ENCODE measurements at places on chromosomes 3 and 15.

GRCh38 chr15:42737529-42738328, 801 bp upstream of the CDAN1 start:
- DNase-seq: no peak

GRCh38 chr3:42511201-42511600, 8.8 kb downstream of the VIPR1 start:
- DNase-seq: no peak

DNA sequence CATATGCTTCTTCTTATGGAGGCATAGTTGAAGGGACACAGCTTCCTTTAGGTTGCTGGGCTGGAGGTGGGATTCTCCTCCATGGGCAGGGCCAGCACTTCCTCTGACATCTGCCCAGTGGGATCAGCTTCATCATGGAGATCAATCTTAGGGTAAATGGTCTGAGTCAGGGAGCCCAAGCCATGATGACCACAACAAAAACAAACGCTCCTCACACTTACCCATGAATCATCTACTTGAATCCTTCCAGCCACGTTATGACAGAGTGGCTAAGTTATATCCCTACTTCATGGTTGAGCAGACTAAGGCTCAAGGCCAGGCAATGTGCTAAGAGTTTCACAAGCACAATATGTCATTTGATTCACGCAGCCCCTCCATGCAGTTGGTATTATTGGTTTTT, 87.2 kb upstream of the NMNAT3 start:
- DNase-seq: peak; percentile 89

DNA sequence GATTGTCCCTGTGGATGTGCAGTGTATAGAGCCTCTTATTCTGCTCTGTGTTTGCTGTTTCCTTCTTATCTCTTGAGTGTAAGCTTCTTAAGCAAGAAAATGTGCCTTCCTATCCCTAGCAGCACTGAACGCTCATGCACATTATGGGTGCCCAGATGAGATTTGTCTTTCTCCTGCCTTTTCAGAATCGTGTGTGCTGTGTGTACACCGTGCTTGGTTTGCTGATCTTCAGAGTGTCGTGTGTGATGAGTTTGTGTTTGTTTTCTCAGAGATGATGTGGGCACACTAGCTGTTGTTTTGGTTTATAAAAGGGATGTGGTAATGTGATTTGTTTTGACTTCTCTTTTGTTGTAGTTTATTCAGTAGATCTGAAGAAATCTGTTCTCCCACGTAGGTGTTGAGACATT, 19.7 kb downstream of the GPR171 start:
- DNase-seq: no peak

GRCh38 chr3:177135841-177136492, 61.3 kb downstream of the TBL1XR1 start:
- DNase-seq: no peak

- DNase-seq: no peak
These were observed 11.1 kb upstream of the ROPN1B start for GRCh38 chr3:125957674-125958510.

DNA sequence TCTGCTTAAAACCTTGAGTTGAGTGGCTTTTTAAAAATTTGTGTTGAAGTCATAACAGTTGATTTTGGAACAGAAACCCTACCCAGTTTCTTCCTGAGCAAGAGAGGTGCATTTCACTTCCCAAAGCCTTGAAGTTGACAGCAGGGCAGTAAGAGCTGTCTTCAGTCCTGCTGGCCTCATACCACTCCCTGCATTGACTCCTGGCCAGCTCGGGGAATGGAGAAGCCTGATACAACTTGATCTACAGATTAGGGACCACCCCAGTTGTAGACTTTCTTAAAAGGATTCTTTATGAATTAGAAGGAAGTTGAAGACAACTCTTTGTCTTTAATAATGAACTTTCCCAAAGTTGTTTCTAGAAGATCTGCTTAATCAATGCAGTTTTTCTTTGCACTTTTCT, 90.6 kb upstream of the FLNB start:
- DNase-seq: no peak

DNA sequence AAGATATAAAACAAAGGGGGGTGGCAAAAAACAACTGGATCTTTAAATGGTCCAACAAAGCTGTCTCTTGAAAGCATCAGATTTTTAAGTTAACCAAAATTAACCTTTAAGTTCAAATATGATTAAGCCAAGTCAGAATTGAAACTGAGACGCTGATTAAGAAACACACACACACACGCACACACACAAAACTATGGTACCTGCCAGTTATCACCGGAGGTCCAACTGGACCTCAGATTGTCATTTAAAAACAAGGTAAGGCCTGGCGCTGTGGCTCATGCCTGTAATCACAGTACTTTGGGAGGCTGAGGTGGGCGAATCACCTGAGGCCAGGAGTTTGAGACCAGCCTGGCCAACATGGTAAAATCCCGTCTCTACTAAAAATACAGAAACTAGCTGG, 10.4 kb downstream of the ARF4 start:
- DNase-seq: no peak

DNA sequence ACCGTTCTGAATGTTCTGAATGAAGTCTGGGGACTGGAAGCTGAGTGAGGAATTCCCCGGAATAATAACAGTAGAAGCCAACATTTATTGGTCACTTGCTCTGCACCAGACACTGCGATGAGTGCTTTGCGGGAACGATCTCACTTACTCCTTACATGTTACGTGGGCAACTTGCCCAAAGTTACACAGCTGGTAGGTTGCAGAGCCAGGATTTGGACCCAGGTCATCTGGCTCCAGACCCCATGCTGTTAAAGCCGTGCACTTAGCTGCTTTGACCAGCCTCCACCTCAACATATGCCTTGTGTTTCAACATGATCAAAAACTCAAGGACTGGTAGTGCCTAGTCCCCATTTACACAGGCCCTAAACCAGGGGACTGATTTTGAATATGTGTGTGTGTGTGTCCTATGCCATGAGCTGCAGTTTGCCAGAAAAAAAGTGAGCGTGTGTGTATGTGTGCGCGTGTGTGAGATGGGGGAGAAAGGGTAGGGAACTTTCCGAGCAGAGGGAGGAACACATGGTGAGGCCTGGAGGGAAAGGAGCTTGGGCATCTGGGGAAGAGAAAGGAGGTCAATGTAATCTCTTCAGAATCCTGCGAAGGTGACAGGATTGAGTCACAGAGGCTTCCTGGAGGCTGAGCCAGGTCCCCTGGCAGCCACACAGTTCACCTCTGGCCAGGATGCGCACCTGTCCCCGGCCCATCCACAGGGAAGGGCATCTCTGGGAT, 28.9 kb downstream of the LINGO1 start:
- DNase-seq: no peak

DNA sequence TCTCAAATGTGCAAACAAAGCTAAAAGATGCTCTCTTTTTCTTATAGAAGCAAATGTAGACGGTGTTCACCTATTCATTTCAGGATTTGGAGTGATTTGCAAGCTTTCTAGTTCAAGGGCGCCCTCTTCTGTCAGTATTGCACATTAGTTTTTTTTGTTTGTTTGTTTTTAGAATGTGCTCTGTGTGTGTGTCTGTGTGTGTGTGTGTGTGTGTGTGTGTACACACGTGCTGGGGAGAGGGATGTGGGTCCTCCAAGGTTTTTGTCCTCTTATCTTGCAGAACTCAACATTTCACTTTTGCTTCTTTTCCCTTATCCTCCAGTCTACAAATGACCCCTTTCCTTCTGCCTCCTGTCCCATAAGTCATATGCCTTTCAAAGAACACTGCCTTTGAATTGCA, 23.5 kb downstream of the DNAH1 start:
- peak; percentile 62 for DNase-seq

GRCh38 chr3:183769453-183769852, 55.9 kb downstream of the MAP6D1 start:
- no peak for DNase-seq

DNA sequence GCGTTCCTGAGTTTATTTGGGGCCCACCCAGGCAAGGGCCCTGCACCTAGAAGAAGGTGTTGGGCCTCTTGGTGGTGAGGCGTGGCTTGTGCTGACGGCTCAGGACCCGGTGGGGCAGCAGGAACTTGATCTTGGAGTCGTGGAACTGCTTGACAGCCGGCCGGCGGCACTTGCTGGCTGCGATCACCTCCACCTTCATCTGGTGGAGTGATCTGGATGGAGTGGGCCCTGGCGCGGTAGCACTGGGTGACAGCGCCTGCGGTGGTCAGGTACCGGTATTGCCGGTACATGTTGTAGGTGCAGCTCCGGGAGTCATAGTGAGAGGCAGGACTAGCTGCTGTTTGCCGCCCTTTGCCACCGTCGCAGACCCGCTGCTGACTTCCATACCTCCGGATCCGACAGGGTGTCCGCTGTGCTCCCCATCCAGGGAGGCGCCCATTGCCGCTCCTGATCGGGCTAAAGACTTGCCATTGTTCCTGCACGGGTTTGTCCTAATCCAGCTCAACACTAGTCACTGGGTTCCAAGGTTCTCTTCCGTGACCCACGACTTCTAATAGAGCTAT, 136.8 kb downstream of the ANO10 start:
- DNase-seq: no peak

- no peak for DNase-seq
These were observed 101.6 kb upstream of the TNIK start for GRCh38 chr3:171561596-171562323.

DNA sequence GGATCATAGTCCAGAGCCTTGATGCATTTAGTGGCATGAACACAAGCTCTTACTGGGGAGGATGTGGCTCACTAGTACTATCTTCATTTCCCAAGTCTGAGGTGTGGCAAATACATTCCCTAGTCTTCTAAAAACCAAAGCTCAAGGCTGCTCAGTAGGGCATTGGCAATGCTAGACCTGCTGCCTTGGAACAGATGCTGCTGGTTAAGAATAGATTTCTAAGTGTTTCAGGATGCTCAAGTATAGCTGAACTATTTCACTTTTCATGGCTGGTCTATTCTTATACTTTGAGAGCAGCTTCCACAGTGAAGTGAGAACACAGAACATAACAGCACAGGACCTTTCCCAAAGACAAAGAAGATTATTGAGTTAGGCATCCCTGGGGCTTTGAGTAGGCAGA, 178.8 kb downstream of the CHST2 start:
- DNase-seq: no peak

DNA sequence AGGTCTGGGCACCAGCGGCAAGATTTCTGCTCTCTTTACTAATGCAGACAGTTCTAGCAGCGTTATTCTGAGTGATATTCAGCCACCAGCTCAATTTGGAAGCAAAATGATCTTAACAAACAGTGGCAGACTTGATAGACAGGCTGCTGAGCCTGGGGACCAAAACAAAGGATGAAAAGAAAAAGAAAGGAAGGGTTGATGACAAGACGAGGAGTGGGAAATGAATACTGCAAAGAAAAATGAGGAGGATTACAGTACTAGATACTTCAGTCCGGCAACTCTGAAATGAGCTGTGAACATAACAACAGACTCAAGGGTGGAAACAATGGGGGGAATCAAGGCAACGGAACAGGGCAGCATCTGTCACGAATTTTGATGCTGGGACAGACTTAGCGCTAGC, 28.8 kb downstream of the FHIT start:
- DNase-seq: no peak

- DNase-seq: no peak
These were observed 101.2 kb downstream of the TPRA1 start for GRCh38 chr3:127489357-127489756.

- DNase-seq: no peak
These were observed 644.5 kb upstream of the GRM7 start for GRCh38 chr3:6216135-6217026.

DNA sequence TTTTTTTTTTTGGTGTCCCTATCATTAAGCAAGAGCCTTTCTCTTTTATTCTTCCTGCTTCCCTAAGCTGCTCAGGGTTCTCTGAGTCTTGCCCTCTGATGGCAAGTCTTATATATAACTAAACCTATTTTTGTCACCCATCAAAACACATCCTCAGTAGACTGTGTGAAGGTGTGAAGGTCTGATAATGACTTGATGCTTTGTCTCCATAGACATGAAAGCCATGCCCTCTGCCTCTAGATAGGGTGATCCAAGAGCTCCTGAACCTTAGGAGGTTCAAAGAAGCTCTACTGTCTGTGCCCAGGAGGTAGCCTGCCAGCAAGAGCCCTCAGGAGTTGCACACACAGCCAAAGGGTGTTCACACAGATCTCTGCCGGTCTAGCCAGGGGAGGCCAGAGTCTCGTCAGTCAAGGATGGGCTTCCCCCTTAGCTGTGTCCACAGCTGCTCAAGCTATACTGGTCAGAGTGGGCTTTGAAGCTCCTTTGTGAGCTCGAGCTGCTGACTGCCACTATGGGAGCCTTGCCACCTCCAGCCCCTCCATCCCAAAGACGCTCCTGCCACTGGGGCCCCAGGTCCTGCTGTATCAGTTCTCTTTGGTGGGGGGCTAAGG, 13.1 kb upstream of the SNX22 start:
- DNase-seq: no peak

- DNase-seq: no peak
These were observed 31.5 kb downstream of the SRGAP3 start for GRCh38 chr3:9217784-9218513.

- no peak for DNase-seq
These were observed 448.6 kb upstream of the GOLIM4 start for GRCh38 chr3:168544097-168544957.

GRCh38 chr3:72127844-72128243, 342.9 kb upstream of the PROK2 start:
- DNase-seq: no peak

DNA sequence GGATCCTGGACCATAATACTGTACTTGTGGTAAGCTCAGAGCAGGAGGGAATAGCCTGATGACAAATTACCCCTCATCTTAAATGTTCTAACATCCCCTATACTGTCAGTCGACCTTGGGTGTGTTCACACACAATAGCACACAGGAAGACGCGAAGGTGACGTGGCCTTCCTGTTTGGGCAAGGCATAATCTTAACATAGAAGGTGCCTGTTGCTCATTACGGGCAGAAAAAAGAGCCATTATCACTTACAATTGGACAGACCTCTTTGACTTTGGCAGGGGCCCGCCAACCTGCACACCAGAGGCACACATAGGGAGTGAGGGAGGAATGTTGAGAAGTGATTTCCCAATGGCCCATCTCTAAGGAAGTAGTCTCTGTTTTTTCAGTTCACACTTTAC, 144.2 kb downstream of the ANO10 start:
- no peak for DNase-seq

- DNase-seq: no peak
These were observed 81.4 kb upstream of the PXYLP1 start for GRCh38 chr3:141150081-141150830.

- no peak for DNase-seq
These were observed 35.5 kb downstream of the C3orf80 start for GRCh38 chr3:160260587-160261270.

- no peak for DNase-seq
These were observed 156.9 kb upstream of the RASGRP1 start for GRCh38 chr15:38721568-38721945.

GRCh38 chr3:27914199-27914598, 192.1 kb upstream of the EOMES start:
- DNase-seq: no peak

- no peak for DNase-seq
These were observed 590 bp upstream of the TRIM71 start for GRCh38 chr3:32817257-32817557.

GRCh38 chr3:122169911-122170310, 13.6 kb upstream of the CASR start:
- no peak for DNase-seq

- no peak for DNase-seq
These were observed 44.5 kb downstream of the IL17RD start for GRCh38 chr3:57120451-57121174.

- no peak for DNase-seq
These were observed 101.7 kb downstream of the PPP2R3A start for GRCh38 chr3:136067211-136067610.

GRCh38 chr3:123805504-123805903, 78.6 kb downstream of the MYLK start:
- DNase-seq: no peak

All from ACHN (cell line).